ENCODE measurements at places on chromosomes 5 and 9.

DNA sequence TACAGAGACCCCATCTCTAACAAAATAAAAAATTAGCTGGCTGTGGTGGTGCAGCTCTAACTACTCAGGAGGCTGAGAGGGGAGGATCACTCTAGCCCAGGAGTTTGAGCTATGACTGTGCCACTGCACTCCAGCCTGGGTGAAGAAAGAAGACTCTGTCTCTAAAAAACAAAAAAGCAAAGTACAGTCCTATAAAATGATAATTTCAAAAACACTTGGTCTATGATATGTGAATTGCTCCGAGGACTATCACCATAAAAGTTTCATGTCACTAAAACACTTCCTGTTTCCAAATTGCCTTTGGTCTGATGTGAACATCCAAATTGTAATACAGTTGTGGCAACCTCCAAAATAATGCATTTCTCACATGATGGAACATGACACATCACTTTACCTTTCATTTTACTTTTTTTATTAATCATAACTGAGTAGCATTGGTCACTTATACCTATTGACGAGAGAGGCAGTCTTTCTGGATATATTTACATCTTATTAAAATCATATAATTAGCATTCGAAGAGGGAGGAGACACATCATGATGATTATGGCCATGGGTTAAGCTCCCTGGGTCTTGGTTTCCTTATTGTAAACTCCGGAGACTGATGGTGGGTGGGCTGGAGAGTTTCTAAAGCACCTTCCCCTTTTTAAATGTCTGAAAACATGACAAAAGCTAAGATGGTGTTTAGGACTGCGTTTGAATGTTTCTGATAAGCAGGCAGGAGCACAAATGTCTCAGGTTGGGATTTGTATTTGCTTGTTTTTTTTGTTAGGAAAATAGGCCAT is 25.8 kb upstream of the CD180 start:
- no peak for DNase-seq

GRCh38 chr9:92648474-92648971 is 21.4 kb downstream of the IPPK start:
- no peak for DNase-seq

- no peak for DNase-seq
Measured at GRCh38 chr9:91331849-91332248, 29.9 kb downstream of the AUH start.

DNA sequence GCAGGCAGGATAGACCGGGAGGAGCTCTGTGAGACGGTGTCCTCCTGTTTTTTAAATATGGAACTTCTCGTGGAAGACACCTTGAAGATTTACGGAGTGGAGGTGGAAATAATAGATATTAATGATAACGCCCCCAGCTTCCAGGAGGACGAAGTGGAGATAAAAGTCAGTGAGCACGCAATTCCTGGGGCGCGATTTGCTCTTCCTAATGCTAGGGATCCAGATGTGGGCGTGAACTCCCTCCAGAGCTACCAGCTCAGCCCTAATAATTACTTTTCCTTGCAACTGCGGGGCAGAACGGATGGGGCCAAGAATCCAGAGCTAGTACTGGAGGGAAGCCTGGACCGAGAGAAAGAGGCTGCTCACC is 621 bp downstream of the PCDHGA11 start:
- DNase-seq: no peak

DNA sequence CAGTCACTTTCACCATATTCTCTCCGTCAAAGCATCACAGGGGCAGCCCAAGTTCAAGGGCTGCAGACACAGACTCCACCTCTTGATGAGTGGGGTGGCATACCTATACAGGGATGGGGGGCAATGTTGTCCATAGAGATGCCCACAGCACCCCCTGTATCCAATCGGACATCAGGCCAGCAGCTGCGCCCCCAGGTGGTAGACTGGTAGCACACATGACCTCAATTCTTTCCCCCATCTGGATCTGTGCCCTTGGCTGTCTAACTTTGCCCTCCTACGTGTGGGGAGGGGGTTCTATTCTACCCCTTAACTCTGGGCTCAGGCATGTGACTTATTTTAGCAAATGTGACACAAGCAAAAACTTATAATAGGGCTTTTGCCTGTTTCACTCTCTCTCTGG is 84.0 kb upstream of the SLC25A48 start:
- DNase-seq: no peak

DNA sequence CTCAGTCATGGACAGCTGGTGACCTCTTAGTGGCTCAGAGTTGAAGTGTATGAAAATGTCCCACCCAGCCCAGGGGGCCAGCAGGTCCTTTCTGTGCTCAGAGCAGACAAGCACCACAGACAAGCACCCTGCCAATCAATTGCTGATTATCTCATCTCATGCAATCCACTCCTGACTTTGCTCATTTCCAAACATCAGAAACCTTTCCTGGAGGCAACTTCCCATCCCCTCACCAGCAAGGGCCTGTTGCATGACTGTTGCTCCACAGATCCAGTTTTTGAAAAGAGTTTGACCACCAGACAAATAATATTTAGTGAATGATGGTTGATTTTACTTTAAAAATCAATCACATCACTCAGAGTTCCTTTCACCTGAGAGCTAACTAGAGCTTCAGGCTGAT is 397.3 kb upstream of the KLF4 start:
- no peak for DNase-seq

GRCh38 chr5:137858954-137859353 is 8.7 kb upstream of the MYOT start:
- DNase-seq: no peak

DNA sequence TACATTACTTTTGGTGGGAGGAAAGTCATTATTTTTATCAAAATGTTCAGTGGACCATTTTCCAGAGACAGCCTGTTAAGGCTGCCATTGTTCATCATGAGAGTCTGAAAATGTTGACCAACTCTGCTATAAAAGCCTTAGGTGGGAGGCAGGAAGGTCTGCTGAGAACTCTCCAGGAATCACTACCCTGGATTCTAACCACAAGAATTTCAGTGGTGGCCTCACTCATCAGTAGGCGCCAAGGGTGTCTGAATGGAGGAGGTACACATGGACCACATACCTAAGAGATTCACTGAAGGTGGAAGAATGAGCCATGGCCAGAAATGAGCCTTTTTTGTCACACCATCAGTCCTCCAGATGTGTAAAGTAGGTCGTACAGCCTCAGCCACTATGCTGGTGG is 21.0 kb upstream of the TLX3 start:
- DNase-seq: no peak

DNA sequence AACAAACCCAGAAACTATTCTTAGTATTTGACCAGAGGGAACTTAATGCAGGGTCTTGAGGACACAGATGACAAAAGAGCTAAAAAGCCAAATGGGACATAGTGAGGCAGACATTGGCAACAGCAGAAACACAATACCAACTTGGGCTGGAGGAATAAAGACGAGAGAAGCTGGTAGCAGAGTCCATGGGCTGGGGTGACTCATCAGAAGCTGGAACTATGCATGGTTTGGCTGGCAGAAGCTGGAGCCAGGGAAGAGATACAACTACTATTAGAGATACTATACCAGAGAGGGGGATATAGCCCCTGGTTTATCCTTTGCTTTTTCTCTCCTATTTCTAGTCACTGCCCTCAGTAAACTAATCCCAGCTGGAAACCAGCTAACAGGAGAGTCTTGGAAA is 29.2 kb upstream of the DPYSL3 start:
- no peak for DNase-seq

DNA sequence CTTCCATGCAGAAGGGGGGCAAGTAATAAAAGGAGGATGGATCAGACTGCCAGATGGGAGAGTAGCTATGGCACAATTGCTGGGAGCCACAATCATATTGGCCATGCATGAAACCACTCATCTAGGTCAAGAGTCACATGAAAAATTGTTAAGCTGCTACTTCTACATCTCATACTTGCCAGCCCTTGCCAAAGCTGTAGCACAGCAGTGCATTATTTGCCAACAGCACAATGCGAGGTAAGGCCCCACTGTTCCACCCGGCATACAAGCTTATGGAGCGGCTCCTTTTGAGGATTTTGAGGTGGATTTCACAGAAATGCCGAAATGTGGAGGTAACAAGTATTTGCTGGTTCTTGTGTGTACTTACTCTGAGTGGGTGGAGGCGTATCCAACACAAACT is 109.9 kb upstream of the EPB41L4A start:
- DNase-seq: no peak

- no peak for DNase-seq
Measured at GRCh38 chr5:117681431-117682254, 1107.0 kb upstream of the SEMA6A start.

DNA sequence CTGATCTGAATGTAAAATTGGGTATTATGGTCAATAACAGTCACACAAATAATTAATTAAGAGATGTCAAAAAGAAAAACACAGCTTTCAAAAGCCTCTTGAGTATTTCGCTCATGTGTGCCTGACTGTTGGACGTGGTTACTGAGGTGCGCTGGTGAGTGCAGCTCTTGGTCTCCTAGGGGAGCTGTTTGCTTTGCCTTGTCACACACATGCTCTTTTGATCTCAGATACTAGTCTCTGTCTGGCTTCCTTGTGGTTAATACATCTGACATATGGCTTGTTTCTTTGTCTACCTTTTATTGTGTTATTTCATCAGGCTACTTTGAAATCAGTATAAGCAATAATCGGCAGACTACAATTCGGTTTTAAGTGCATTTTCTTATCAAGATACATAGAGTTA is 51.5 kb downstream of the PCSK1 start:
- no peak for DNase-seq

DNA sequence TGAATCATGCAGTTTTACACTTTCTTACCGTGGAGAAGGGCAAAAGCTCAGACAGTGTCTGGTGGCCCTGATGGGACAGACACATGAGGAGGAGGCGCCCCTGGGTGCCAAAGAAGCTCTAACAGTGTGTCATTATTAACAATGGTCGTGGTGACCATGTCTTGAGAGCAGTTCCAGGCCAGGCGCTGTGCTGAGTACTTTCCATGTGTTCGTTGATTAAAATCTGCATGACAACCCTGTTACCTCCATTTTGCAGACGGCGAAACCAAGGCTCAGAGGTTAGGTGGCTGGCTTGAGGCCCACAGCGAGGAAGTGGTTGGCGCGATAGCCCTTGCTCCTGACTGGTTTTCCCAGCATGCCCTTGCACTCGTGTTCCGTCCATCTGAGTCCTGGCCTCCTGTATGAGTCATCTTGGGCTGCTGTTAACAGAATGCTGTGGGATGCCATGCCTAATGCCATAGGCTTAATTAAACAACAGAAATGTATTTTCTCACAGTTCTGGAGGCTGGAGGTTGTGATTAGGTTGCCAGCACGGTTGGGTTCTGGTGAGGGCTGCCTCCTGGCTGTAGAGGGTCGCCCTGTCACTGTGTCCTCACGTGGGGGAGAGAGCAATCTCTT is 92.0 kb downstream of the AMBP start:
- no peak for DNase-seq

- DNase-seq: no peak
Measured at GRCh38 chr9:131708226-131709002, 31.5 kb downstream of the RAPGEF1 start.

DNA sequence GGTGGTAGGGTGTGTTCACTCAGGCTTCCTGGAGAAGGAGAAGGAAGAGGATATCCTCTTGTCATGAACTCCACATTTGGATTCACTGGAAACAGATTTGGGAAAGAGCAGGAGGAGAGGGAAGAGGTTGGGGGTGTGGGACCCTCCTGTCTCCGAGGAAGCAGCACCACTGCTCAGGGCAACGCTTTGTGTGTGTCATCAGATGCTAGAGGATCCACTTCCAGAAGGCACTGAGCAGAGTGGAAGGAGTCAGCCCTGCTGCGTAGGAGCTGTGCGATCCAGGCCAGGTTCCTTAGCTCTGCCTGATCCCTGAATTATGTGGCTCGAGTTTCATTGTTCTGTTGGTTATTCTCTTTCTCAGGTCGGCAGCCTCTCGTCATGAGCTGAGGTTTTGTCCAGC is 37.3 kb upstream of the TJP2 start:
- no peak for DNase-seq

DNA sequence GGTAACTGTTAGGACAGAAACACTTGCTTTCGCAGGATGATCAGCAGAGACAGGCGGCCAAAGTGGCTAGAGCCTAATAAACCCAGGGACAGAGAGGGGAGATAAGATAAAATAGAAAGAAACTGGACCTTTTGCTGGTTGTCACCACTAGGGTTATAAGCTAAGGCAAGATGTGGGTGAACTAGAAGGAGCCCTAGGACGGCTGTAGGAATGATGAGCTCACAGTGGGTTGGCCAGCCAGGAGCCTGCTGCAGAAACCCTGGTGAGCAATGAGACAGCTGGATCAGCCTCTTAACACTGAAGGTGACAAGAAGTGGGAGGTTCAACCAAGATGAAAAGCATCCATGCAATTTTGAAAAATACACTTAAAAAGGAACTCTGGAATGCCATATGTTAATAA is 13.5 kb downstream of the CTNND2 start:
- DNase-seq: no peak
